ENCODE measurements at places on chromosomes 4 and X.

GRCh38 chr4:138959097-138959815 is 56.3 kb upstream of the NOCT start:
- no peak overlapping the region for H3K27ac ChIP-seq
- peaks cover 4% of the 10 kb centered on the region for H3K27me3 ChIP-seq
- DNase-seq = no peak
- no peaks in the 10 kb centered on the region for H3K36me3 ChIP-seq
- peaks cover 4% of the 10 kb centered on the region for H3K4me1 ChIP-seq
- H3K4me3 ChIP-seq = no peak overlapping the region

GRCh38 chrX:54246866-54247265 is 63.8 kb upstream of the FAM120C start:
- no peak overlapping the region for H3K4me3 ChIP-seq
- H3K27me3 ChIP-seq = no peaks in the 10 kb centered on the region
- no peaks in the 10 kb centered on the region for H3K36me3 ChIP-seq
- DNase-seq = no peak
- no peaks in the 10 kb centered on the region for H3K4me1 ChIP-seq
- H3K27ac ChIP-seq = no peak overlapping the region

DNA sequence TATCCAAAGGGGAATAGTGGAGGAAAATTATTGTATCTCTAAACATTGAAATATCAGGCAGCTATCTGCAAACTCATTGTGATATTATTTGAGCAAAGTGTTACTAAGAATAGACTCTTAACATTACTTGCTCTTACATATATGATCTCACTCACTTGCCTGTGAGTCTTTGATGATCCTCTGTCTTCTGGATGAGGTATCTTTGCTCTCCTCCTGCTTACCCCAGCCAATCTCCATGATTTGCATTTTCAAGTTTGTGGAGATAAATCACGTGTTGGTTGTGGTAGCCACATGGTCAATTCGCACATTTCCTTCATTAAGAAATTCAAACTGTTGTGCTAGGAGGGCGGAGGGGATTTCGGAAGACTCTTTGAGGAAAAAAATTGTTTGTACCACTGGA is 169.9 kb upstream of the S100G start:
- no peak for DNase-seq
- H3K36me3 ChIP-seq = no peaks in the 10 kb centered on the region
- H3K4me1 ChIP-seq = peaks cover 10% of the 10 kb centered on the region

GRCh38 chr4:137519406-137519805 is 12.9 kb downstream of the PCDH18 start:
- H3K4me3 ChIP-seq = no peak overlapping the region
- no peaks in the 10 kb centered on the region for H3K27me3 ChIP-seq
- H3K4me1 ChIP-seq = no peaks in the 10 kb centered on the region
- no peak for DNase-seq

DNA sequence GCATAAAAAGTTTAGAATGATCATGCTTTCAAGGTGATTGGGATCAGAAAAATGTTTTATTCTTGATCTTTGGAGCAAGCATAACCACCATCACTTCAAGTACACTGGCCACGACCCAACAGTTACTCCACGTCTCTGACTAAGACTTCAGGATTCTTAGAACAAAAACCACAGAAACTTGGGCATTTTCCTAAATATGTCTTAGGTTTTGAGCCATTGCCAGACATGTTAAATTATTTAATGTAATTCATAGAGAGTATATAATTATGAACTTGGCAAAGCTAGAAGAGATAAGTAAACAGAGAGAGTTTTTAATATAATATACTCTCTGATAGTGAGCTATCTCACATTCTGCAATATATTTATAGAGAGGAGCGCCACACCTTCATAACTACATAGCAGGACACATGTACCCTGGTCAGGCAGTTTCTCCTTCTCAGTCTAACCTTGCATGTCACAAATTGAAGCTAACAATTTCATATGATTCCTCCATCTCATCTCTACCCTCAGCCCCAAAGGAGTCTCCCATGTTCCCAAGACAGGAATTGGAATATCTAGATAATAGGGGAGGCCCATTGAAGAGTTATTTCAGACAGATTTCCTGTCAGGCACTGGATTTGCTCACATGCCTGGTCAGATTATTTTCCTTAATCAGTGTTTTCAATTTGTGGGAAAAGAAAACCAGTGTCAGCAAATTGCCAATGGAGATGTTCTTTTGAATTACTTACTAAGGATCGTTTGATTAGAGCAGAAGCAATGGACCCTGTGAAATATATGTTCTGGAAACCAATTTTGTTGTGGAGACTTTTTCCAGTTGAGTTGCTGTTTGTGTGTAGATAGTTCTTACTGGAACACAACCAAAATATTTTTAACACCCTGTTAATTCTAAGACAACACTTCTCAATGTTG is 61.7 kb upstream of the GUCY1A1 start:
- H3K27me3 ChIP-seq = peaks cover 5% of the 10 kb centered on the region
- DNase-seq = no peak
- no peak overlapping the region for H3K4me3 ChIP-seq
- H3K36me3 ChIP-seq = no peaks in the 10 kb centered on the region

DNA sequence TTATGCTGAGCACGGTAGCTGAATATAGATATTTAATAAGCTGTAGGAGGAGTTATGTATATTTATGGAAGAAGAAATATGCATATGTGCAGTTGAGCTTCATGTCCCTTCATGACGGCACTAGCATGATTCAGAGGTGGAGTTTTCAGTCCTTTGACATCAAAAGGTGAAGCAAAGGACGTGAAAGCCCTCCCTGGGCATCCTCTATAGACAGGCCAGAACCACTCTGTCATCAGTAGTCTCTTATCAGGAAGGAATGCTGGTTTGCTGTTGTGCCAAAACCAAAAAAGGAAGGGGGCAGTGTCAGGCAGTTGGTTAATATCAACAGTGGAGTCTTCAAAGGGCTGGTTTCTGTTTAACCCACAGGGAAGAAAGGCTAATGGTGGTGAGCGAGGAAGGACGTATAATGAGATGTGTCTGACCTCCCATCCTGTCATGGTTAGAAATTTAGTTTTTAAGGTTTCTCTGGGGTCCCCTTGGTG is 23.5 kb upstream of the IL2 start:
- H3K4me3 ChIP-seq = no peak overlapping the region
- no peaks in the 10 kb centered on the region for H3K36me3 ChIP-seq
- H3K27ac ChIP-seq = no peak overlapping the region
- no peaks in the 10 kb centered on the region for H3K27me3 ChIP-seq
- peaks cover 5% of the 10 kb centered on the region for H3K4me1 ChIP-seq
- DNase-seq = no peak
